ENCODE measurements at places on chromosomes 3 and 15.
A peak's percentile ranks its signal among the peaks of the same experiment; 100 is the strongest.

- DNase-seq = no peak
Measured at GRCh38 chr3:156837115-156837514, 11.0 kb downstream of the LEKR1 start.

- no peak for DNase-seq
Measured at GRCh38 chr3:127856801-127857200, 34.5 kb upstream of the MGLL start.

- peak; percentile 33 for DNase-seq
Measured at GRCh38 chr15:63436872-63437375, 55.3 kb upstream of the CA12 start.

GRCh38 chr3:32569540-32570420 lies 878 bp downstream of the DYNC1LI1 start:
- peak; percentile 27 for DNase-seq

DNA sequence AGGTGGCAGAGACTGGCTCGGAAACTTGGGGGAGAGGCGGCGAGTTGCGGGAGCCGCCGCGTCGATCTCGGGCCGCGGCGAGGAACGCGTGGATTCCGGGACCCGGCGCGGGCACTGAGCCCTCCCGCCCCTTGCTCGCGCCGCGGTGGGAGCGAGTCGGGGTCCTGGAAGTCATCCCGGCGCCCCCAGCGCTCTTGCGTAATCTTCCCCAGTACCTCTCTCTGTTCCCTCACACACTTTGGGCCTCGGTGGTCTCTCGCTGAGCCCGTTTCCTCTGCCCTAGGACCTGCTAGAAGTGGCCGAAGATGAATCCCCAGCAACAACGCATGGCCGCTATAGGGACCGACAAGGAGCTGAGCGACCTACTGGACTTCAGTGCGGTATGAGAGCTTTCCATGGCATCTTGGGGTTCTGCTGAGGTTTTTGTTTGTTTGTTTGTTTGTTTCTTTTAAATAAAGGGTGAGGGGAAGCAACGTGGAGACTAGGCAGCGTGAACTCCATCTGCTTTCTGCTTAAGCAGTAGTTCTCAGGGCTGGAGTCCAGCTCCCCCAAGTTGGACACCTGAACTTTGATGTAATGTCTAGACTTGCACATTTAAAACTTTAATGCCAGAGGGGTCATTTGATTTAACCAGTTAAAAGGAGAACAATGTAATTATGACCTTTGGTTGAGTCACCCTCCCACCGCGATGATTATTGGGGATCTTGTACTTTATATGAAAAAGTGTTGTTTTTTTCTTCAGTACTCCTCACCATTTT lies 1.3 kb downstream of the TCF12 start:
- DNase-seq = peak; percentile 20

DNA sequence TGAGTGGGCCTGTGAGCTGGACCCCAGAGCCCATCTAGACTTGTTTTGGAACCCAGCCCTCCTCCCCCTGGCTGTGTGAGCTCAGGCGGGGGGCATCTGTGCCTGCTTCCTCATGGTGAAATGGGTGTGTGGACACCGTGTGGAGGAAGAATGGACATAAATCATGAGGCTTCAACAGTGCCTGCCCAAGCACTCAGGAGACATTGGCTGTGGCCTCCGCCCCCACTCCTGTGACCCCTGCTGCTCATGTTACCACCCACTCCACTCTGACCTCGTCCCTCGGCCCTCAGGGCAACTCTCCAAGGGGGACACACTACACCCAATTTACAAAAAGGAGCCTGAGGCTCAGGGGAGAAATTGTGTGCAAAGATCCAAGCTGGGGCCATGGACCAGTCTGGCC lies 16.6 kb downstream of the TPRA1 start:
- DNase-seq = no peak

GRCh38 chr3:156599089-156599874 lies 44.4 kb upstream of the SSR3 start:
- no peak for DNase-seq

DNA sequence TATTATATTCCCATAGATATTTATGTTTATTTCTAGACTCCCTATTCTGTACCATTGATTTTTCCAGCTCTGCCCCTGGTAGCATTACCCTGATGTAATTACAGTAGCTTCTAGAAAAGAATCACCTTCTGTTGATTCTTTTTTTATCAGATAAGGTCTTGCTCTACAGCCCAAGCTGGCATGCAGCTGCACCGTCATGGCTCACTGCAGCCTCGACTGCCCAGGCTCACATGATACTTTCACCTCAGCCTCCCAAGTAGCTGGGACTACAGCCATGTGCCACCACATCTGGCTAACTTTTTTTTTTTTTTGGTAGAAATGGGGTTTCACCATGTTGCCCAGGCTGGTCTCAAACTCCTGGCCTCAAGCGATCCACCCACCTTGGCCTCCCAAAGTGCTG lies 41.8 kb downstream of the SLC24A1 start:
- no peak for DNase-seq

DNA sequence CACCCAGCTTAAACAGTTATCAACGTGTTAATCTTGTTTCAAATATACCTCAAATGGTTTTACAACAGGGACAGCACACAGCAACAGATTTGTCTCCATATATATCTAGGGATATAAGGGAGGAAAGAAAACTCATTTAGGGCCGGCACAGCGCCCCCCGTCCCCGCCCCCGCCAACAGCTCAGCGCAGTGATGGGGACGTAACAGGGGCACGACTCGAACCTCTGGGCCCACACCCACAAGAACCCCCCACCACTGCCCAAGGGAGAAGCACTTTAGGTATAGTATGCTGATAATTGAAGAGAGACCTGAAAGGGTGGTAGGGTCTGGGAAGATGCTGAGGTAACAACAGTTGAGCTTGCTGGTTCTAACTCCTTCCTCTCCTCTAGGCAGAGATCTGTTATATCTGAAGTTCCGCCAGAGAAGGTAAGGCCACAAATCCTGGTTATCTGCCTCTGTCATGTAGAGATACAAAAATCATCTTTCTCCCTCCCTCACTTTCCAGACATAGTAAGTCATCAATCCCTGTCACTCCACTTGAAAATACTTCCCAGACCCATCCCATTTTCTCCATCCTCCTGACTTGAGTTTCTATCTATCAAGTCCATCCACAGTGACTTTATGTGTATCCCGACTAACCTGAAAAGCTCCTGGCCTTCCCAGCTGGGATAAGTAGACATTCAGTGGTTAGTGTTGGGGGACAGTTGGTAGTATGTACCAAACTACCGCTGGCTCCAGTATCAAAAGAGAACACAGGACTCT lies 126.9 kb downstream of the PDZRN3 start:
- no peak for DNase-seq

- DNase-seq = no peak
Measured at GRCh38 chr3:122298239-122298638, 26.8 kb upstream of the CSTA start.

GRCh38 chr15:91304786-91305185 lies 204.7 kb downstream of the SV2B start:
- no peak for DNase-seq

GRCh38 chr3:187735837-187736236 lies 9.4 kb downstream of the BCL6 start:
- no peak for DNase-seq

DNA sequence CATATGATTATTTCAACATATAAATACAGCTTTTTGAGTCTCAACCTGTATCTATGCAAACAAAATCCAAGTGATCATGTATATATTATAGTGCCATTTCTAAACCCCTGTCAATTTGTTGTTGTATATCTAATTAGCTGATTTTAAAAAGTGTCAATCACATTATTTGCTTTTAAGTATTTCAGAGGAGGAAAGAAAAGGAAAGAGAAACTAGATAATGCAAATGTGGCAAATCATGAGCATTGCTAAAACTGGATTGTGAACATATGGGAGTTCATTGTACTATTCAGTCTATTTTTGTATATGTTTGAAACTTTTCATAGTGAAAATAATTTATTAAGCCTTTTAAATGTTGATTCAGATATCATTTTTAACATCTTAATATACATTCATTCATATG lies 190.7 kb downstream of the ZIC4 start:
- no peak for DNase-seq

GRCh38 chr3:10299679-10300078 lies 6.9 kb upstream of the GHRL start:
- DNase-seq = peak; percentile 39

GRCh38 chr3:52046186-52046901 lies 10.0 kb downstream of the DUSP7 start:
- DNase-seq = no peak

DNA sequence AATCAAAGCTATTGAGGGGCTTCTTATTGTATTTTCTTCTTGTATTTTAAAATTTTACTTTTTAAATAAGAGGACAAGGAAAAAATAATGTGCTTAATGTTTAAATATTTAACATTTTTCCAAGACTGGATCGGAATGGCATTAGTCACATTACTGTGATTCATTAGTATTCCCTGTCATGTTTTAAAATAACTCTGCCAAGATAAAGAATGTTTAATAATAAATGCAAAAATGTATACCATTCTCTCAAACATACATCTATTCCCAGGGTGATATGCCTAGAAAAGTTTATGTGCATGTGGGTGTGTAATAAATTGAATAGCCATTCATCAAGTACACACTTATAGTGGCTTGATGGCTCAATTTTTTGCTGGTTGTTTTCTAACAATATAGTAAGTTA lies 936.1 kb downstream of the PLOD2 start:
- no peak for DNase-seq

GRCh38 chr3:40653001-40653400 lies 128.2 kb downstream of the ZNF621 start:
- no peak for DNase-seq

GRCh38 chr3:52240059-52240885 lies 1.3 kb upstream of the TWF2 start:
- DNase-seq = no peak

DNA sequence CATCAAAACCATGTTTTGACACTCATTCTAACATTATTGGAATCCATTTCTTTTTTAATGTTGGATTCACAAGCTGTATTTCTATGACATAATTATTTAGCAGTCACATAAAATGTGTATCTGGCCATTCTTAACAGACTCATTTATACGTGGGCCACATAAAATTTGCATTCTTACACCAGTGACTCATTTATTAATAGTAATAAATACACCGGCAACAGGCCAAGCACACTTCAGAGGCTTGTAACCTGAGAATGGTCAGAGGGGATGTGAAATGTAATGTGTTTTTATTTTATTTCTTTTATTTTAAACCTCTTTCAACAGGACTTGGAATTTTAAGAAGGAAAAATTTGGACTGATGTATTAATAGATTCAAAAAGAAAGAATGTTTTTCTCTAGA lies 384.9 kb upstream of the RARB start:
- DNase-seq = no peak

DNA sequence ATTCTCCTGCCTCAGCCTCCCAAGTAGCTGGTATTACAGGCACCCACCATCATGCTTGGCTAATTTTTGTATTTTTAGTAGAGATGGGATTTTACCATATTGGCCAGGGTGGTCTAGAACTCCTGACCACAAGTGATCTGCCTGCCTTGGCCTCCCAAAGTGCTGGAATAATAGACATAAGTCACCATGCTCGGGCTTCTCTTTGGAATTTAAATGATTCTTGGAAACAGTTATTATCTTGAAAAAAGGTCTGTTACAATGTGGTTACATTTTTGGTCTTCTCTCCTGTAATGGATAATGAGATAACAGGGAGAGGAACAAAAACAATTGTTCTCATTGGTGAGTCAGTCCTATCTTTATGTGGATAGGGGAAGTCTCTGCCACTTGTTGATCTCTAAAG lies 59.8 kb upstream of the AADACL2 start:
- no peak for DNase-seq

GRCh38 chr3:156417559-156418132 lies 137.3 kb downstream of the SSR3 start:
- DNase-seq = no peak
